ENCODE measurements at places on chromosomes 3 and 15.

- no peak for DNase-seq
Observed at GRCh38 chr15:41115161-41115651, 874 bp downstream of the INO80 start.

DNA sequence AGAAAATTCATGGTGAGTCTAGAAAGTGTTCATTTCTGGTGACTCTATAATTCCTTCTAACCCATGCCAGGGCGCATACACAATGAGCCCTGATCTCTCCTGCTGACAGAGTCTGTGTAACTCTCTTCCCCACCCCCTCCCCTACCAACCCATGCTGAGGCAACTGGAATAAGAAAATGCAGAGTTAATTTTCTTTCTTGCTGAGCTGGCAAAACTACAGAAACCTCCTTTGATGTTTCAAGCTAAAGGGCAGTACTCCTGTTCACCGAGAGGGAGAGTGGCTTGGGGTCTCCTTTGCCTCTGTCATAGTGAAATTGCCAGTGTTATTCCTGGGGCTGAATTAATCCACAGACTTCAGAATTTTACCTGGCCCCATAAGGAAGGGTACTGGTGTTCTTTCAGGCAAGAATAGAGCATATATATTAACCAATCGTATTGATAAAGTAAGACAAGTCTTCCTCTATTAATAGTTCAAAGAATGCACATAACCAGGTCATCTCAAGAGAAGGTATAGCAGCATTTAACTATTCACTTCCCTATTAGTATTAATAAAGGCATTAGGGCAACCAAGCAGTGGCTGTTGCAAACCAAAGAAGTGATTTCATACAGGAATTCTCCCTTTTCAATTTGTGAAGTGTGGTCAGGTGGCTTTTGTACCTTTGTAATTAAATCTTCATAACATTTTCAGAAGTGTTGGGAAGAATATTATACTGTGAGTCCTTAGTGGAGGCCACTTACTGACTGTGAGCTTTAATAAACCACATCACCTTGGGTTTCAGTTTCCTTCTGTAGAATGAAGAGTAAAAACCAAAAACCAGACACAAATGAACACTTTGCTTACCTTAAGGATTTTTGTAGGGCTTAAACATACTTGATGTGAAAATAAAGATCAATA, 4.1 kb downstream of the GAP43 start:
- no peak for DNase-seq

DNA sequence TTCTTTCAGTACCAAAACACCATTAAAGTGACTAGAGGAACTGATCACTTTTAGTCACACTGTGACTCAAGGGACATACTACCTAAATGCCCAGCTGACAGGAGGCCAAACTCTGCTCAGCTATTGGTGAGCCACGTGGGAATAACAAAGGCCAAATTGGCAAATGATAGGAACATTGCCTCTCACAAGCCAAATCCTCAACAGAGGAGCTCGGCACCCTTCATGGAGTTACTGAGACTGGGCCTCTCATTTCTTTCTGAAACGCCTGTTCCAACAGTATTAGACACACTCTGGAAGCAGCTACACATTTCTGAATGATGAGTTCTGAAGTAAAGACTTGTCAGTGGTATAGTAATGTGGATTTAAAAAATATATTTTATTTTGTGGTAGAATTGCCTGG, 166.0 kb upstream of the COL8A1 start:
- no peak for DNase-seq

DNA sequence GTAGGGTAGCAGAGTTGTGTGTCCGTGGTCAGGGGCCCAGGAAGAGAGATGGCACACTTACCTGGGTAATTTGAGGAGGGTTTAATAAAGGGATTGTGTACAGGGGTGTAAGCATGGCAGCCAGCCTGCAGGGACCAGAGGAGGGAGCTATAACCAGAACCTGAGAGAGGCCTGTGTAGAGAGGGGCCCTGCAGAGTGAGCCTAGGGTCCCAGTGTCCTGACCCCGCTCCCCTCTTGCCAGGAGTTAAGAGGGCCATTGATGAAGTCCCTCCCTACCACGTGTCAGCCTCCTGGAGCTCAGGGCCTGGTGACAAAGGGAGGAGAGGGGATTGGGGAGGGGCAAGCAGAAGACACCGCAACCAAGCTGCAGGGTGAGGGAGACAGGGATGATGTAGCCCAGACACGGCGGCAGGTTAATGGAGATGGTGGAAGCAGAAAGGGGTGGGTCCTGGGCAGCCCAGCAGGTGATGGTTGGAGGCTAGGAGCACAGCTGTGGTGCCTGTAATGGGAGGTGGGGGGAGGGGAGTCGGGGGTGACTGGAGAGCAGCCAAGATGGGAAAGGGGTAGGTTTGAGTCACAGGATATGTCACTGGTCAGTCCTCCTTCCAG, 165.4 kb upstream of the TOPAZ1 start:
- no peak for DNase-seq

- DNase-seq: no peak
Observed at GRCh38 chr3:29527246-29527645, 246.4 kb downstream of the RBMS3 start.

DNA sequence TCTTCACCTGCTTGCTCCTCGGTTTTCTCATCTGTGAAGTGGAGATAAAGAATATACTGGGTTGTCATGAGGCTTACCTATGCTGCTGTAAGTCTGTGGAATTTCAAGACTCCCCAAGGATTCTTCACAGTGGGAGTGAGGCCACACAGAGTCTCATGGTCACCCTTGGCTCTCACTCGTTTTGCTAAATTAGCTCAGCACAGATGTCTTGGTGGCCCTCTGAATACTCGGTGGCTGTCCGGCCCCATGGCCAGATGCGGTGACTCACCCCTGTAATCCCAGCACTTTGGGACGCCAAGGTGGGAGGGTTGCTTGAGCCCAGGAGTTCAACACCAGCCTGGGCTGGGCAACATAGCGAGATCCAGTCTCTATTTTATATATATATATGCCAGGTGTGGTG, 5.0 kb upstream of the CHCHD6 start:
- no peak for DNase-seq

GRCh38 chr15:70084461-70084860, 13.3 kb downstream of the TLE3 start:
- no peak for DNase-seq

DNA sequence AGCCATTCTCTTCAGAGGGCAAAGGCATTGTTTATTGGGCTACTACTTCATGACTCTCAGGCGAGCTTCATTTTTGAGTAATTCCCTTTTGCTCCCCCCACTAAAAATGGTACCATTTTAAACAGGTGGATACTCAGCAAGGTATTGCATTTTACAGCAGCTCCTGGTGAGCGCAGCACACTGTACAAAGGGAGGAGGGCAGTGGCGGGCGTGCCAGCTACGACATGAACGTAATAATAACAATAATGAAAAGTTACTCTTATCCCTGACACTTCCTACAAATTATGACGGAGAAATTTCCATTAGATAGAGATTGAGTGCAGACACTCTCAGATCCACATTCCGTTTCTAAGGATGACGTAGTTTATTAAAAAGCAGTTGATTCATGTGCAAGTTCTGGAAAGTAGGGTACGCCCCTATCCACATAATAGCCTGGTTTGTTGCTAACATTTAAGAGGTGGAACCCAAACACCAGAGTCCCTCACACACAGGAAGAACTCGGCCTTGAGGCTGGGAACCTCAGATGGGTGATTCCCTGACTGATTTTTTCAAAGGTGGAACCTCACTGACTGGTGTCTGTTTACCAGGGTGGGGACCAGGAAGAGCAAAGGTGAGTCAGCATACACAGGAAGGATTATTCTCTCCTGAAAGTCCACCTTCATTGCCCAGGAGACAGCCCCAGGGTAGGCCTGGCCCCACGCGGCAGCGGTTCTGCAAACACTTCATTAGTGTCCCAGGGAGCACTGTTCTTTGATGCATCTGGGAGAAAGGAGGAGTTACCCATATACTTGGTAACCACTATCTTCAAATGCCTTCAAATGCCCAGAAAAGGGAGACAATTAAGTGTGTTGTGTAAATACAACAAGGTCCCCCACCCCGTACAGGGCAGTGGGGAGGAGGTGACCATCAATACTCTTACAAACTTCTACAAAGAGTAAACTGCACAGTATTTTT, 69.9 kb downstream of the LDHAL6B start:
- DNase-seq: no peak

- DNase-seq: no peak
Observed at GRCh38 chr15:73777741-73778140, 24.6 kb upstream of the INSYN1 start.

DNA sequence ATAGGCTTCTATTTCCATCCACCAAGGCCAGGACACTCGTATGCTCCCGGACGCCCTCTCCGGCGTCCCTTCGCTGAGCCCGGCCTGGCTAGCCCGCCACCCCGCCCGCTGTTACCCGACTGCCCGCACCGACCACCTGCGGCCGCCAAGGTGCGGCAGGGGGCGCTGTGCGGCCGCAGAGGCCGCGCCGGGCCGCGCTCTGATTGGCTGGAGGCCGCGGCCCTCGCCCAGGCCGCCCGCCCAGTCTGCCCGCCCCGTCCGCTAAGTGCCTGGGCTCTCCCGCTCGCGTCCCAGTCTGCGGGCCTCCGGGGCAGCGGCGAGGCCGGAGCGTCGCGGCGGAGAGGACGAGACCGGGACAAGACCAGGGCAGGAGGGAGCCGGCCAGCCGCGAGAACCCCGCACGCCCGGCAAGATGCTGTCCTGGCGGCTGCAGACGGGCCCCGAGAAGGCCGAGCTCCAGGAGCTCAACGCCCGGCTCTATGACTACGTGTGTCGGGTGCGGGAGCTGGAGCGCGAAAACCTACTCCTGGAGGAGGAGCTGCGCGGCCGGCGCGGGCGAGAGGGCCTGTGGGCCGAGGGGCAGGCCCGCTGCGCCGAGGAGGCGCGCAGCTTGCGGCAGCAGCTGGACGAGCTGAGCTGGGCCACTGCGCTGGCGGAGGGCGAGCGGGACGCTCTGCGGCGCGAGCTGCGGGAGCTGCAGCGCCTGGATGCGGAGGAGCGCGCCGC, at the start of gene SYNM:
SYNM (plus strand) TSS at position 293 of the 726 bp plus-strand sequence; CDS start at position 413, 120 bp downstream.
- DNase-seq: no peak

DNA sequence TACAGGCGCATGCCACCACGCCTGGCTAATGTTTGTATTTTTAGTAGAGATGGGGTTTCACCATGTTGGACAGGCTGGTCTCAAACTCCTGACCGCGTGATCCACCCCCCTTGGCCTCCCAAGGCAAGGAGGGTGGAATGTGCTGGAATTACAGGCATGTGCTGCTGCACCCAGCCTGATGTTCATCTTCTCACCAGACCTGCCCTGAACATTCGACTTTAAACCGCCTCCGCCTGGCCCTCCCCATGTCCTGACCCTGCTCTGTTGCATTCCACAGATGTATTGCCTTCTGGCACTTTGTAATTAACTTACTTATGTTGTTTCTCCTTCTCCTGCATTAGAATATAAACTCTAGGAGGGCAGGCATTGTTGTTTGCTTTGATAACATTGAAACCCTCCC, 102.1 kb downstream of the LINGO1 start:
- no peak for DNase-seq

DNA sequence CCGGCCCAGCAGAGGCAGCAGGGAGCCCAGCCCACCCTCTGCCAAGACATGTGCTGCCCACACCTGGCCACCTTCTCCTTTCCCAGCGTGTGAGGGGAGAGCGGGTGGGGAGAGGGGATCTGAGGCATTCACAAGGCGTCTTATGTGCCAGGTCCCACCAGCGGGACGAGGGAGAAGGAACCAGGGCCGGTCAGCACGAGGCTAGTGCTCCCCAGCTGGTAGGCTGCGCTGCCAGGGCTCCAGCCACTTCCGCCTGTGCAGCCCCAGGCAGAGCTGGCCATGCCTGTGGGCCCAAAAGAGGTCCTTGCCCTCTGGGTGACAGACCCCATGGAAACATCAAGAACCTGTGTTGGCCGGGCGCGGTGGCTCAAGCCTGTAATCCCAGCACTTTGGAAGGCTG, 5.9 kb downstream of the MESP1 start:
- no peak for DNase-seq

DNA sequence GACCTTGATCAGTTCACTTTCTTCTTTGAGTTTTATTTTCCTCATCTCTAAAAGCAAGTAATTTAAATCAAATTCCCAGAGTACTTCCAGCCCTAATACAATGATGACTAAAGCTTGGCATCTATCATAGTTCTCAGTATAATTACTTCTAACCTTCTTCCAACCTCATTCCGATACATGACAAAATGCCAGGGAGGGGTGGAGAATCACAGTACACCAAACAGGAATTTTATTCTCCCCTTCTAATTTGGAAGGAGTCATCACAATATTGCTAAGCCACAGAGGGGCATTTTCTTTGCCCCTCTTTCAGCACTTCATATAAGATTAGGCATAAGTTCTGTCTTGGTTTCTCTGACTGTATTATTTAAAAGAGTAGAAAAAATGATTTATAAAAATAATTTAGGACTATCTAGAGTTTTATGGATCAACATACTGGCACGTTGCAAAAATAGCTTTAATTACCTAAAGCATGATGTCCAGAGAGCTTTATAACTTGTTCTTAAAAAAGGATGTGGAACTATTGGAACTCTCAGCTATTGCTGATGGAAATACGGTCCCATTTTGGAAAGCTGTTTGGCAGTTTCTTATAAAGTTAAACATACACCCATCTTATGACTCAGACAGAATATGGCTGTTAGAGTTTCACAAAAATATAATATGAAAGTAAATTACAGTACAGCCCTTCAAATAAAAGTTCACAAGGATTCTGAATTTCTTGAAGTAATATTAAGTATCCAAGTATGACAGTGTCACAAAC, 86.9 kb upstream of the UBE2E2 start:
- no peak for DNase-seq

DNA sequence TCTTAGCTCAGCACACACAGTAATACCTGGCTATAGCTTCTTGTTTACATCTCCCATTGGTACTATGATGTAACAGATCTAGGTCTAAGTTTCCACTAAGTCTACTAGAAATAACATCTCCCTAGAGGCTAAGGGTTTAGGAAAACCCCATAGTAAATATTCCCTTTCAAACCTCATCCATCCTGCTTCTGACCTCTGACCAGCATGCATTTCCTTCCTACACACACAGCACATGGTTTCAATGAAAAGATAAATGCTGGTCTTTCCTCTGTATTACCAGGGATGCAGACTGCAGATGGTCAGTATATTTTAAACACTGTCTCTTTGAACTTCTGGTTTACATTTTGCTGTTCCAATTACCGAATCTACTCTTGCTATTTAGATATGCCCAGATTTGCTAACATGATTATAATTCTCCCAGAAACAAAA, 96.6 kb downstream of the EFL1 start:
- no peak for DNase-seq

DNA sequence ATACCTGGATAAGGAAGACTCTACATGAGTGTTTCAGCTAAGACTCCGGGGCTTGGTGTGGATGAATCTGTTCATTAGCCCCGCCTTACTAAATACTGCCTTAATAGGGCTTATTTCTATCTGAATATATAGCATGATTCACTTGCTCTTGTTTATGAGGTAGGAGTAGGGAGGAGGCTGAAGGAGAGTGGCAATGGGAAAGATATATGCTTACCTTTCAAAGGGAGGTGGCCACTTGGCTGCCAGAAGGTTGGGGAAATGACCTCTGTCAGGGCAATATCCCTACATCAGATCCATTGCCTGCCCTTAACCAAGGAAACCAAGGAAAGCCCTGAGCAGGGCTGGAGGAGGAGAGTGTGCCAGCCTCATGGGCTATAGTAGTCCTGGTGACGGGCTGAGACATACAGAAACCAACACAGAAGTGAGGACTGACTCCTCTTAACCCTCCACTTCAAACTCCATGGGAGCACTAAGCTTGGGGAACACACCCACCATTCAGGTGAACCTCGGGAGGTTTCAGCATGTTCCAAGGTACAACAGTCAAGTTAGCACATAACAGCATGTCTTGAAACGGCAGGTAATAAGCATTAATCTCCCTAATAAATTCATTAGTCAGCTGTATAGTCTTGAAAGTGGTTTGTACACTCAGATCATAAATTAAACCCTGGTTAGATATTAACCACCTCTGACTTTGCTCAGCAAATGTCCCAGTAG, 80.1 kb downstream of the EOMES start:
- no peak for DNase-seq

GRCh38 chr3:13069495-13069894, 3.7 kb downstream of the IQSEC1 start:
- peak; percentile 34 for DNase-seq
